ENCODE measurements at places on chromosomes 11 and 22.

- peak; percentile 35 for DNase-seq
Measured at GRCh38 chr11:14644226-14645014, 816 bp downstream of the PDE3B start.

GRCh38 chr22:41369424-41369745 lies 12.4 kb upstream of the TEF start:
- no peak for DNase-seq

- DNase-seq = no peak
Measured at GRCh38 chr11:41320653-41321052, 138.8 kb downstream of the LRRC4C start.

- peak; percentile 29 for DNase-seq
Measured at GRCh38 chr11:79026803-79027445, 413.9 kb downstream of the TENM4 start.

- DNase-seq = no peak
Measured at GRCh38 chr11:104531894-104532293, 366.4 kb downstream of the CASP12 start.

DNA sequence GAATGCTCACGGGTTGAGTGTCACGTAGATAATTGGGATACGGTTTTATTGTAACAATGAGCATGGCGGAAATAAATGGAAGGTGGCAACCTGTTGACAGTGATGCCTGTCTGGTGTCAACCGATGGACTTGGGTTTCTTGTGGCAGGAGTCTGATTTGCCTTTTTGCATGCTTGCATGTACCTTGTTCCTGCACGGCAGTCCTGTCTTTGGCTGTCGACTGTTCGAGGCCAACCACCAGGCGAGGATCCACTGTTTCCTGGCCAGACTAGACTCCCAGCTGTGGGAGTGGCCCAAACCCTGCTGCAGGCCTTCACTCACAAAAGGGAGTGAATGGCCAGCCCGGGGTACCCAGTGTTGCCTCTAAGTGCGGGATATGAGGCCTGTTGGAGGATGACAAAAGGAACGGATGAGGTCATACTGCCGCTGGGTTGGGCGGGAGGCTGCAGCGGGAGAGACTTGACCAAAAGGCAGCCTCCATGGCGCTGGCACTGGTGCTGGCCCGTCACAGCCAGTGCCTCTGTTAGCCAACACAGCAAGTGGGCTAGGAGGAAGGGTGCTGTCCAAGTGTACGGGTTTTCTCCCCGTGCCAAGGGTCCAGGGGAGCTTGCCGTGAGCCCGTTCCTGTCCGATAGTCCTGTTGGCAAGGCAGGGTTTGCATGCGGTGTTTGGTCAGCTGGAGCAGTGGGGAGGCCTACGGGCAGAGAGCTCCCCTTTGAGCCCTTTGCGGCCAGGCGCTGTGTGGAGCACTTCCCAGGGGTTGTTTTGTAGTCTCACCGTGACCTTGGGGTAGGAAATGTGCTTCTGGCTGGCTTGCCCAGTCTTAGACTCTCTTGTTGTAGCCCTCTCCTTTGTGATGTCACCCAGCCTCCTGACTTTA lies 974 bp downstream of the DGCR8 start:
- DNase-seq = peak; percentile 12

DNA sequence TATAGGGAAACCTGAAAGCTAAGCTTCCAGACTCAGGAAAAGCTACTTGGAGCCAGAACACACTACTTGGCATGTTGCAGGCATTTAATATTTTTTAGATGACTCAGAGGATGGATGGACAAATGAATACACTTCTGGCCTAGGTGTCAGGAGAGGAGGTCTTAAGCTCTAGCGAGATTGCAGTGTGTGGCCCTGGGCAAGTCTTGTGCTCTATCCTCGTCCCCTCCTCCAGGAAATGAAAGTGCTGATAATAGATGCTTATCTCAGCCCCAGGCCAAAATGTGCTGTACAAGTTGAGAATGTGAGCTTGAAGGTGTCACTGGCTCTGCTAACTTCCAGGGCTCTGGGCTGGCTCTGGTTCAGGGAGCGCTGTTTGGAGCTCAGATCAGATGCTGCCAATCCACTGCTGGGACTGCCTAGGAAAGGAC lies 136.3 kb downstream of the PKNOX2 start:
- peak; percentile 5 for DNase-seq

GRCh38 chr11:69647761-69648497 lies 7.0 kb downstream of the CCND1 start:
- no peak for DNase-seq

- no peak for DNase-seq
Measured at GRCh38 chr11:12922418-12922817, 86.7 kb upstream of the RASSF10 start.

DNA sequence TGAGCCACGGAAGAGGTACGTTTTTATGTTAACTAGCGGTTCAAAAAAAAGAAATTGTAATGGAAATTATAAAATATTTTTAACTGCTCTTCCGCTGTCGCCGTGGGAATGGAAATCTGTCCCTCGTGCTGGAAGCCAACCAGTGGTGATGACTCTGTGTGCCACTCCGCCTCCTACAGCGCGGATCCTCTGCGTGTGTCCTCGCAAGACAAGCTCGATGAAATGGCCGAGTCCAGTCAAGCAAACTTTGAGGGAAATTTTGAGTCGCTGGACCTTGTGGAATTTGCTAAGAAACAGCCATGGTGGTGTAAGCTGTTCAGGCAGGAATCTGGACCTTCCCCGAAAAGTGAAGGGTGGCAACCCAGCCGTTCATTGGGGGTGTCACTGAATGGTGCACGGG lies 2.9 kb upstream of the CBX7 start:
- no peak for DNase-seq

GRCh38 chr11:93663021-93663420 lies 1.5 kb downstream of the CEP295 start:
- no peak for DNase-seq

GRCh38 chr11:16216831-16217230 lies 139.5 kb downstream of the SOX6 start:
- DNase-seq = no peak

DNA sequence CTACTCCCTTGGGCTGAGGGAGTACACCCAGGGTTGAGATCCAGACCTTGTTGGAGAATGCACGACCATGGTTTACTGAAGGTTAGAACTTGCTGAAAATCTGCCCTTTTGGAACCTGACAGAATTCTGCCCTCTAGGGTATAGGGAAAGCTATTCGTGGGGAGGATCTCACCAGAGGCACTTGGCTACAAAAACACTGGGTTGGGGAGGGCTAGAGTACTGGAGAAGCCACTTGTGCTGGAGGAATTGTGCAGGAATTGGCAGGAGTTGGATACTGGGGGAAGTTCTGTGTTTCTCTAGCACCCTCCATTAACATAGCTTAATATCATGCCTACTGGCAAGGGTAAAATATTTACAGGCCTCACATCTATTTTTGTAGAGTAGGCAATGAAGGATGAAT lies 55.8 kb downstream of the PPME1 start:
- DNase-seq = no peak

DNA sequence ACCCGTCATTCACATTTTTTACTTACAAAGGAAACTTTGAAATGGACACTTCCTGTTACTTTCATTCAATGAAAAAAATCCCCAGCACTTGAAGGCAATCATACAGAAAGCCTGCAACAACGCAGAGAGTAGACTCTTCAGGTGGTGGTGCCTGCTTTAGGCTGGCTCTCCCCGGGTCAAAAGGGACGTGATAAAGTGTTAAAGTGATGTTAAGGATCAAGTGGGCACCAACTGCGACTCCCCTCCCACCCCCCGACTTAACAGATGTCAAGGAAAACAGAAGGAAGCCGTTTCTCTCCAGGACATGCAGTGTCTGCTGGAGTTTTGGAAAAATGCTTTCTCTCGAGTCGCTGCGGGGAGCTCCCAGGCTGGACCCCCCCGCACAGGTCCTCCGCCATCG lies 414 bp upstream of the PNPLA3 start:
- DNase-seq = no peak

- no peak for DNase-seq
Measured at GRCh38 chr22:28808716-28809355, 8.5 kb upstream of the XBP1 start.

DNA sequence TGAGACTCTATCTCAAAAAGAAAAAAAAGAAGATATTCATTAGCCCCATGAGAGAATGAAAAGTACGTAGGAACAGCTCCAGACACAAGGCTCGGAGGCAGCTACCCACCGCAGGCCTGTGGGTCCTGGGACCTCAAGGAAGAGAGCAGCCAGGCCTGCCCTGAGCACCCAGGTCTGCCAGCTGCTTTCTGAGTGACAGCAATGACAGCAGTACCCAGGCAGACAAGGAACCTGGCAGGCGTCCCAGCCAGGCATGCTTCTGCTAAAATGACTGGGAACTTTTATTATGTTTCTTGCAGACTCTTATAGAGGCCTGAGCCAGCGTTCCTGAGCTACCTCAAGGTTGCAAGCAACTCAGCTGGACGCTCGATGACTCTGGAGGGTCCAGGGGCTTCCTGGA lies 31.6 kb downstream of the CPT1A start:
- DNase-seq = no peak

GRCh38 chr11:70174547-70175235 lies 28.4 kb upstream of the FADD start:
- DNase-seq = no peak

DNA sequence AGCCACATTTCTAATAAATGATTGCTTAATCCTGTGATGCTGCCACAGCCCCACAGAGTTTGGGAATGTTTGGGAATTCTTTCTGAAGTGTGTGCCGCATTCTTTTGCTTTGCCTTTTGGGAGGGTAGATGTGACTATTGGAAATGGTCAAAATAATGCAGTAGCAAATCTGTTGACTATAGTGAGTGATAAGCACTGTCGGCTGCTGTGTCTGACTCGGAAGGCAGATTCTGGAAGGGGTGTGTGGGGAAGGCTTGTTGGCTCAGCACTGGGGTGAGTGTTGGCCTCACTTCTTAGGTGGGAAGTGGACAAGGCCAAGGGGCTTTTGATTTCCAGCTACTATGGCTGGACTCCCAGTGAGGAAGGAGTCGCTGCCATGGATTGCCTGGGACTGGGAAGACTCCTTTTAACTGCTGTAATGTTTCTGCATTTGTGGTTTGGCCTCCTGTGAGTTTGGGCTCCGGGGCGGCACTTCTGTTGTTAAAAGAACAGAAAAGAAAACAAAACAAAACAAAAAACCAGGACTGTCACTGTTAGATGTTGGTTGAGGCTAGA lies 20.1 kb downstream of the ZBTB16 start:
- no peak for DNase-seq

- DNase-seq = no peak
Measured at GRCh38 chr22:19519041-19519926, 4.9 kb downstream of the CLDN5 start.

DNA sequence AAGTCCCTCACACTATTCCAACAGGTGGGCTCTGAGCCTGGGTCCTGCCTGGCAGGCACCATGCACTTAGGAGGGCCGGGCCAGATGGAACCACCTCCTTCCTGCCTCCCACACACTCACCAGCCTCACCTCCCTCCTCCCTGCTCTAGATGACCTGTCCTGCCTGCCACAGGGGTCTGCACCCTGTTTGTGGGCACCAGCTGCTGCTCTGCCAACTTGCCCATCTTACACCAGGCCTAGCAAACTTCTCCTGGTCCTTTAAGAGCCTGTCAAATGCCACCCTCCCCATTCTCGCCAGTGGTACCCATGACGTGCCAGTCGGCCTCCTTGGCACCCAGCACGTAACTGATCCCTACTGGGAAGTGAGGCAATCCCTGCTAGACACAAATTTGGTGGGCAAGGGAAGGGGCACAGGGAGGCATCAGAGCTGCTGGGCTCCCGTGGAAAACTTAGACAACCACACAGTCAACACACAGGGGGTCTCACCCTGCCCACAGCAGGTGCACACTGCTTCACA lies 3.1 kb downstream of the MOB2 start:
- DNase-seq = no peak

DNA sequence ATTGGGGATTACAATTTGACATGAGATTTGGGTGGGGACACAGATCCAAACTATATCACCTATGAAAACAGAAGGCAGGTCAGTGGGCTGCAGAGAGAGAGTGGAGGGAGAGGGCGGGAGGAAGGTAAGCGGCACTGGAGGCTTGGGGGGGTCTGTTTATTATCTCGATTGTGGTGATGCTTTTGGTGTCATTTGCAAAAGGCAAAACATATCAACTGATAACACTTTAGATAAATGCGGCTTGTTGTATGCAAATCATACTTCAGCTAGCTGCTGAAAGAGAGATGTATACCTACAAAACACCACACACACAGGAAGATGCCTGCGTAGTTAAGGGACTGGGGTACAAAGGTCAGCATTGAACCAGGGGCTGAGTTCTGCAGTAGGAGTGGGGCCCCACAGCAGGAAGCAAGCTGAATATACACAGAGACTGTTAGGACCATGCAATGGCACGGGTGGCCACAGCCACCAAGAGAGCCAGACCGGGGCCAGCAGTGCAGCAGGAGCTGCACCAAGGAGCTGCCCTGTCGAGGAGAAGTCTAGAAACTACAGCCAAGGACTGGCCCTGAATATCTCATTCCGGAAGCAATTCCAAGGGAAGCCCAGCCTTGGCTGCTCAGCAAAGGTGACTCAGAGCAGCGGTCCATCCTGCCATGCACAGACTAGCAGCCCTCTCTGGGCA lies 23.8 kb upstream of the TOLLIP start:
- DNase-seq = no peak

GRCh38 chr11:118903204-118904015 lies 19.7 kb downstream of the CXCR5 start:
- DNase-seq = no peak

DNA sequence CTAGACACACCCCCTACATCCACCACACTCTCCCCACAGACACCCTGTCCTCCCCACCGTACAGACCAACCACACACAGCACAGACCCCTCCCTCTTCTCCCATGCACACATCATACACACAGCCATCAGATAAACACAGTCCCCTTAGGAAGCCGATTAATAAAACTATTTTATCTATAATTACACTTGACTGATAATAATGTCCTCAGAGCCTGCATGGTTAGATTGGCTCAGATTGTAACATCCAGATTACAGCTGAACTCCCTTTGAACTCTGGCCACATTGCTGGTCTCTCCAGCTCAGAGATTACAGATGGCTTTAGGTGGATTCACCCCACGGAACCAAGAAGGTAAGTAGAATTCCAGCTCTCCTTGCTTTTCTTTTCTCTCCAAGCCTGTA lies 9.5 kb upstream of the ELF5 start:
- DNase-seq = no peak

DNA sequence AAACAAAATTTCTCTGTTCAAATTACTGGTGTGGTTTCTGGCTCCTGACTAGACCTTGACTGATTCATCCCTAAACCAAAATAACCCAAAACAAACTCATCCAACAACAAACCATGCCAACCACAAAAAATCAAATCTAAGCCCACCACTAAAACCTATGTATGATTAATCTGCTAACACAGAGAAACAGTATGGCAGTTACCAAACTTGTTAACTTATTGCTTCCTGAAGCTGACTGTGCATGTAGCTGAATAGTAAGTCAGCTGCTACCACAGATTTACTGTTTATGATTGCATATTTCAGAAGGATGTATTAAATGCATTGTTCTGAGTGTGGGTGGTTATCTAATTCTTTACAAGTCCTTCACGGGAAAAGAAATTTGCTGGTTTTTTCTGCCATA lies 231.1 kb downstream of the SWAP70 start:
- DNase-seq = peak; percentile 44

GRCh38 chr11:29957431-29957830 lies 59.4 kb downstream of the KCNA4 start:
- DNase-seq = no peak

All from activated CD4-positive, alpha-beta T cell treated with anti-CD3 and anti-CD28 coated beads, Interleukin-2, amount 50 U/mL, for 16 hours (primary cell).